ENCODE measurements at places on chromosomes 4 and X. TPM values are rescaled to one million over a fixed set of nuclear protein-coding genes. Genes with fewer than 3 reads are reported as not detected.
A peak's percentile ranks its signal among the peaks of the same experiment; 100 is the strongest.

DNA sequence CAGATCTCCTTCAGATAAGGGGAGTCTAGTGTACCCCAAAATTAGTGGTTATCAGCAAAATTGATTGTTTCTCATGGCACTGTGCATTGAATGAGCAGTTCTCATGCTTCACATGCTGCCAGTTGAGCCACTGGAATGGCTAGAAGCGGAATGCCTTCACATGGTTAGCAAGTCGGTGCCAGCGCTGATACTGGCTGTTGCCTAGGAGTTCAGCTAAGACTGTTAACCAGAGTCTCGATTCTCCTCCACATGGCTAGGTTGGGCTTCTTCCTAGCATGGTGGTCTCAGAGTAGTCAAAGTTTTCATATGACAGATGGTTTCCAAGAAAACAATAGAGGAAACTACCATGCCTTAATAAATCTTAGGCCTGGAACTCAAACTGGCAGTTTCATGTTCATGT lies 12.2 kb downstream of the ANTXR2 start:
- no peak for DNase-seq

GRCh38 chr4:123856689-123857545 lies 460.3 kb downstream of the SPRY1 start:
- peak; percentile 81 for DNase-seq

GRCh38 chr4:51853027-51853682 lies 10.2 kb downstream of the DCUN1D4 start:
- DNase-seq = peak; percentile 21

- DNase-seq = no peak
Measured at GRCh38 chrX:132330156-132330729, 111.0 kb upstream of the RAP2C start.

- no peak for DNase-seq
Measured at GRCh38 chr4:100017637-100018310, 67.7 kb upstream of the H2AZ1 start.

GRCh38 chr4:123924536-123924935 lies 527.9 kb downstream of the SPRY1 start:
- no peak for DNase-seq

- no peak for DNase-seq
Measured at GRCh38 chr4:186104114-186104889, at the start of gene FAM149A. Gene FAM149A (plus strand): TSS chr4:186104704.

DNA sequence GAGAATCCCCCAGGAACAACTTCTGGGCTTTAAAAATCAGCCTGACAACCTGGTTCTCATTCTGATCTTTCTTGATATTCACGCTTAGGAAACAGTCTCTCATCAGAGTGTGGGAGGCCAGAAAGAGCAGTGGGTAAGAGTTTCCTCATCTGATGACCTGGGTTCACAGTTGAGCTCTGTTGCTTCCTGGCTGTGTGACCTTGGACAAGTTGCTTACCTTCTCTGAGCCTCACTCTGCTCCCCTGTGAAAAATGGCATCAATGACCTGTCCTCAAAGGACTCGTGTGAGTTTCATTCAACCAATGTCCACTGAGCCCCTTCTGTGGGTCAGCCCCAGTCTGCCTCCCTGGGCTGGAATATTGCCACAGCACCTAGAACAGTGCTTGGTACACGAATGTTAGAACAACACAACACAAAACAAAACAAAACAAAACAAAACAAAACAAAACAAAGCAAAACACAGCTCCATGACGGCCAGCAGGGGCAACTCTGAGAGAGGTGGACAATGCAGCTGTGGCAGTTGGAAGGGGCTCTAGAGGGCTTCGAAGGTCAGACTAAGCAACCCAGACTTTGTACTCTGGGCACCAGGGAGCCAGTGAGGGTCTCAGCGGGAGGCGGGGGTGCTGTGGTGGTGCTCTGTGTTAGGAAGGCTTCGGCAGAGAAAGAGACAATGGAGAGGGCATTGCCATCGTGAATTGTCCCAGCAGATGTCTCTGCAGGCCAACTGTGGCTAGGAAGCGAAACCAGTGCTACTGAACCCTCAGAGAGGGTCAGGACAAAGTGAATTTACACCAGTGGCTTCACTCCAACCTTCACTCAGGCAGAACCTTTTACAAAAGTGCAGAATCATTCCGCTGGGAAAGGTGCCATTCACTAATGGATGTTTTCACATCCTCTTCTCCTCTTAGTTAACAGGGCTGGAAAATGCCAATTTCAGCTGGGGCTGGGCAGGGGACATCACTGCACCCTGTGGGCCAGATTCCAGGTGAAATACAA lies 14.3 kb upstream of the C4orf50 start:
- peak; percentile 33 for DNase-seq

GRCh38 chrX:6159468-6159867 lies 69.2 kb downstream of the NLGN4X start:
- DNase-seq = no peak

DNA sequence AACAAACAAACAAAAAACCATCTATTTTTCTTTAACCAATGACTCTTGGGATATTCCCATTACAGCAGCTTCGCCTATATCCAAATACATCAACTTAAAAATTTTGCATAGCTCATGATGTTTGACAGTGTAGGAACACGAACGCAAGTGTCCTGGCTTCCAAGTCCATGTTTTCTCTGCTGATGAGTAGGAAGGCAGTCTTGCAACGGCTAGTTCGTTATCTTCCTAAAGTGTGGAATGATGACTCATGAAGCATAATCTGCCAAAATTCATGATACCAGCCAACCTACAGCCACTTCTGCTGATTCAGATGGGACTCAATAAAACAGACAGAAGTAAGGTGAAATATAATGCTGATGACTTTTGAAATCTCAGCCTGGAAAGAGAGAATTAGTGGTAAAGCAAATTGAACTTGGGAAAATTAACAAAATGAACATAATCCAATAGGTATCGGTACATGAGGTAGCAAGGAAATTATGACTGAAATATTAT lies 6.4 kb upstream of the SEPTIN11 start:
- DNase-seq = no peak

DNA sequence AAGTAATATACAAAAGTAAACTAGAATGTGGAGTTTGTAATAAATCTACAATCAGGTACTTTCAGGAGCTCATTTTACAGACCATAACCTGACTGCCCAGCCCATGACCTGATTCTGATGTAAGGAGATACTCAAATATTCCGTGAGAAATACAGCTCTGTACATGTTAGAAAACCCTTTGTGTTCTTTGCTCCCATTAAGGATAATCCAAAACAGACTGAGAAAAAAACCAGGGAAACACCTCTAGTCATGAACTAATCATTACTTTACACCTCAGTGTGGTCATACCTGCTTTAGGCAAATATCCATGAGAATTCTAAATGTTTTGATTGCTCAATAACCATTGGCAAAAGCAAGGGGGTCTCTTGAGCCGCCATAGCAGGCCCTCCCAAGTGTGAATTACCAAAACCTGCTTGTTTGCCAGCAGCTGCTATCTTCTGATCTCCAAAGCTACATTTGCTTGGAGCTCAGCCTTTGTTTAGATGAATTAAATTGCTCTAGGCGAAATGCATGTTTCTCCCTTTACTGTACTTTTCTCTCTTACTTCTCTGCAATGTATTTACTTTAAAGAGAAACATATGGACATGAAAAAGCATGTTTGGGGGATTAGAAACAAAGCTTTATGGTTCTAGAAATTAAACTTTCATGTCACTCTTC lies 79.1 kb downstream of the ANKRD50 start:
- DNase-seq = no peak

DNA sequence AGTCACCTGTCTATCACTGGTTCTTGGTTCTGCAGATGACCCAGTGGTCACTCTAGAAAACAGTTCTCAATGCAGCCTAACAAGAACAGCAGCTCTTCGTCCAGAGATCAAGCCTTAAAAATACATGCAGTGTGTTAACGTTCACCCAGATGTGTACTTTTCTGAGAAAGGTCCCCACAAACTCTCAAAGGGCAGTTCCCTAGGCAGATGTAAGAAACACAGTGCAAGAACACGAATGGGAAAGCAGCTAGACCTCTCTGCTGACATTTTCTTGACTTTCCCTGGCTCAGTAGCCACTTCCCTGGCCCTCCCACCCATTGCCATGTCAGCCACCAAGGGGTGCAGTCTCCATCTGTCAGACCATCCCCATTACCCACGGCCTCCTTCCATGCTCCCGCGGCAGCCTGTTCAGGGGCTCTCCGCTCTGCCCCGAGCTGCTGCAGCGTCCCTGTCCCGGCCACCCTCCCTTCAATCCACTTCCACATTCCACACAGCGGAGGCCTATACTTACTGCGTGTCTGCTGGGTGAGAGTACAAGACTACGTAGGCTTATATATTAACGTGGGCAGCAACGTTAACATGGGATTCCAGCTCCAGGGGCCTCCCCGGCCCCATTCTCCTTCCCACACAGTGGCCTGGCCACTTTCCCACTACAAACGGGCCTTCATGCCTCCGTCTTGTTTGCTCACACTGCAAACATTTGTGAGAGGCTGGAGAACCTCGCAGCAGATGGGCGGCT lies 34.3 kb downstream of the IRF2 start:
- DNase-seq = no peak

DNA sequence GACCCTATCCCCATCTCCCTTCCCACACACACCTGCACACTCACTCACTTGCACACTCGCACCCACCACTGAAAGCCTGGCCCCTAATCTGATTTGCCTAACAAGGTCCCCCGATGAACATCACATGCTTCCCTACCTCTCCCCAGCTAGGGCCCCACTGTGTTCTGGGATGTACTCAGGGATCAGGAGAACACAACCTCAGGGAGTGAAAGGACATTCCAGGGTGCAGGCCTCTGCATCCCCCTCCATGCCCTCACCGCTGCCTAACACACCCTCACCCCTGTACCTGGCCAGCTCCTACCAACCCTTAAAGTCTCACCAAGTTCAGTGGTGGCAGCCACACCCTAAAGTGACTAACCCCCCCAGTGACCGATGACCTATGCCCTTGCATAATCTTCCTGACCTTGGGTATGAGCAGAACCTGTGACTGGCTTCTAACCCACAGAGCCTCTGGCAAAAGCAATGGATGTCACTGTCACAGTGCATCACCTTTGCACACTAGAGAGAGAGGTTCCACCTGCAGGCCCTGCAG lies 2.4 kb upstream of the AFAP1 start:
- no peak for DNase-seq

GRCh38 chr4:128379860-128380259 lies 92.2 kb upstream of the PGRMC2 start:
- DNase-seq = peak; percentile 61

DNA sequence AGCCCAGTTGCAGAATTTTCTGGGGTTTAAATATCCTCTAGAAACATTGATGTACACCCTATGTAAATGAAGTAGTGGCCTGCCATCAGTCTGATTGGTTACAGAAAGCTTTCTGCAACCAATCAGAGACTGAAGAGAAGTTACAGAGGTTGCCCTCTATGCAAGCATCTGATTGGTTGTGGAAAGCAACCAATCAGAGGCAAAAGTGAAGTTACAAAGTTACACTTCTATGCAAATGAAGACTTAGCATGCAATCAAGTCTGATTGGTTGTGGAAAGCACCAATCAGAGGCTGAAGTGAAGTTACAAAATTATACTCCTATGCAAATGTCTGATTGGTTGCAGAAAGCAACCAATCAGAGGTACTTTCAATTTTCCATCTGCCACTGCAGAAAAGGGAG lies 51.9 kb upstream of the USP9X start:
- no peak for DNase-seq

- no peak for DNase-seq
Measured at GRCh38 chr4:48337731-48338130, 3.6 kb upstream of the SLAIN2 start.

DNA sequence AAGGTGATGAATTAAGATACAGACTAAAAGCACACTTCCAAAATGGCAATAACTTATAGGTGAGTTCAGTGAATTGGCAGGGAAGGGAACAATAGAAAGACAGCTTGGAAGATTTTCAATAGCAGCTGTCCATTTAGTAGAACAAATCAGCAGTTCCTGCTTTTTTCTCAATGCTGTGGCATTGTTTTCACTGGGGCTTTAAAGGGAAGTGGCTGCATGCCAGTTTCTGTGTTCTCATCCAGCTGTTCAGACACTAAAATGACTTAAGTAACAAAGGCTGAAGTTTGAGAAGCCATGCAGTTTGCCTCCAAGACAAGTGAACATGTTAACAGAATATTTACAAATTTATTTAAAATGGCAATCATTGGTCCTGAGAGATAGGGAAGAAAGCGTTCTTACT lies 291.9 kb downstream of the FAM47A start:
- DNase-seq = peak; percentile 9

- no peak for DNase-seq
Measured at GRCh38 chr4:70701271-70701670, 12.9 kb downstream of the UTP3 start.

- DNase-seq = no peak
Measured at GRCh38 chrX:84322083-84322827, 134.3 kb upstream of the RPS6KA6 start.

DNA sequence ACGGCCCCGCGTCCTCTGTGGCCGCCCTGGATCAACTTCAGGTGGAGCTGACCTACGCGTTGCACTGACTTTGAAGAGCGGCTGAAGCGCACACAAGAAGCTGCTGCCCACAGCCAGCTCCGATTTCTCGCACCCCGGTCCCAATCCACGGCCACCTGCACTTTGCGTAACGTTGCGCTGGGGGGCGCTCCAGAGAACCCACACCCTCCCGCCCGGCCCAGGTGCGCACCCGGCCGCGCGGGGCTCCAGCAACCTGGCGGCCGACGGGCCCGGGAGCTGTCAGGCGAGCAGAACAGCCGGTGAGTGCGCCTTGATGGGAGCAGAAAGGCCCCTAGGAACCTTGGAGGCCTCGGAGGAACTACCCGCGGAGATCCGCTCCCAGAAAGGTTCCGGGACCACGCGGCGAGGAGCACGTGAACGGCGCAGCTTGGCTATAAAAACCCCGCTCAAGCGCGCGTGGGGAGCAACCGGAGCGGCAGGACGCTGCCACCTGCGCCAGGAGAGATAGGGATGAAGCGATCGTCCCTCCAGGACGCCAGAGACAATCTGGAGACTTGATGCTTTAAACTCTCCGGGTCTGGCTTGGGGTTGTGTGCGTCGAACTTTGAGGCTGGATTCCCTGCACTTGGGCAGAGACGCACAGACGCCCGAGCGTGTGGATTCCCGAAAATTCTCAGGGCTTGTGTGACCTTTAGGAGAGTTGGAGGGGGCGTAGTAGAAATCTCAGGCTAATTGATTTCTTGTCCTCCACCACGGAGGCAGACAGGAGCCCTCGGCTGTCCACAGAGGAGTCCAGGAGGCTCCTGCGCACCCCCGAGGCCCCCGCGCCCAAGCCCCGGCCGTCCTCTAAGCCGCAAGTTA lies 591 bp upstream of the NWD2 start:
- DNase-seq = no peak

The FAM241A gene
- total RNA-seq = 0.88 TPM

The F9 gene
- not detected for total RNA-seq

The SSX1 gene
- total RNA-seq = not detected

The PPARGC1A gene
- total RNA-seq = 4.8 TPM

The RTL3 gene
- total RNA-seq = 1.3 TPM

The ZXDA gene
- 6.4 TPM for total RNA-seq

The F11 gene
- not detected for total RNA-seq

The SLC35A2 gene
- total RNA-seq = 18.2 TPM

The ZNF157 gene
- 0.08 TPM for total RNA-seq

The PSAPL1 gene
- total RNA-seq = not detected

Data from myocyte (in vitro differentiated cells).